ENCODE measurements at places on chromosomes 2 and 18.

DNA sequence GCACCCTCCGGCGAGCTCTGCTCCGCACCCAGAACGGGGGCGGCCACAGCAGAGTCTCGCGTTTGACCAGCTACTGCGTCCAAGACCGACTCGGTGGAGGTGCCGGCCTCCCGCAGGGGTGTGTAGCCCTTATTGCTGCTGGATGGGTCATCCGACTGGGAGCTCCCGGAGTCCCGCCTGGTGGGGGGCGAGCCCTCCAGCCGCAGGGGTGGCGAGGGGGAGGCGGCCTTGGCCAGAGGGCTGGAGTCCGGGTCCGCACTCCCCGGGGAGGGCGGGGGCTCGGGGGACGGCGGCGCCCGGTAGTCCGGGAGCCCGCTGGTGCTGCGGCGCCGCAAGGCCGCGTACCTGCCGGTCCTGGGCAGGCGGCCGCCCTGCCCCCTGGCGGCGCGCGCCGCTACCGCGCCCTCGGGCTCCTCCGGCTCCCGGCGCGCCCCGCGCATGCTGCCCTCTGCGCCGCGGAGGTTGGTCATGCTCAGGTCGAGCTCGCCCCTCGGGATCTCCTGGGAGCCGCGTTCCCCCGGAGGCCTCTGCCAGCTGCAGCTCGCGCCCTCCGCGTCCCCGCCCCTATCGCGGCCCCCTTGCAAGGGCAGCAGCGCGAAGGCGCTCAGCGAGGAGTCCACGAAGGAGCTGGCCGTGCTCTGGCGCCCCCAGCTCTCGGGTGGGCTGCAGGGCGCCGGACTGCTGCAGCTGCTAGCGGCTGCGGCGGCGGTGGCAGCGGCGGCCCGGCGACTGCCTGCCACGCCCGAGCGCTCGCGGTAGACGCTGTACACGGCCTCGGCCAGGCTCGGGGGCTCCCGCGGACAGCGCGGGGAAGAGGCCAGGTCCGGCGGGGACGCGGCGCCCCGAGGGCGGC lies 4.8 kb downstream of the TMEM200C start:
- no peak for DNase-seq

GRCh38 chr2:6993936-6994335 lies 76.7 kb downstream of the RNF144A start:
- DNase-seq, result no peak

DNA sequence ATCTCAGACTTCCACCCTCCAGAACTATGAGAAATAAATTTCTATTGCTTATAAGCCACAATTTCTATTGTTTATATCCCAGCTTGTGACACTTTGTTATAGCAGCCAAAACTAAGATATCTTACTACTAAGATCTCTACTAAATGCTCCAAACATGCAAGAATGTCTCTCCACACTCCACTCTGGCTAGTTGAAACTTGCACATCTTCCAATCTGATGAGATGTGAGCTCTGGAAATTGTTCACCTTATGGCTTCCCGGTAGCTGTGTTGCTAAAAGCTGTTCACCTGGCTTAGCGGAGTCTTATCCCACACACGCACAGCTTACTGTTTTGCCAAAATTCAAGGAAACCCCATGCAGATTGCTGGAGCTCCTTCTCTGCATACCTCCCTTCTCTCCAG lies 43.9 kb downstream of the PKDCC start:
- DNase-seq, result no peak

DNA sequence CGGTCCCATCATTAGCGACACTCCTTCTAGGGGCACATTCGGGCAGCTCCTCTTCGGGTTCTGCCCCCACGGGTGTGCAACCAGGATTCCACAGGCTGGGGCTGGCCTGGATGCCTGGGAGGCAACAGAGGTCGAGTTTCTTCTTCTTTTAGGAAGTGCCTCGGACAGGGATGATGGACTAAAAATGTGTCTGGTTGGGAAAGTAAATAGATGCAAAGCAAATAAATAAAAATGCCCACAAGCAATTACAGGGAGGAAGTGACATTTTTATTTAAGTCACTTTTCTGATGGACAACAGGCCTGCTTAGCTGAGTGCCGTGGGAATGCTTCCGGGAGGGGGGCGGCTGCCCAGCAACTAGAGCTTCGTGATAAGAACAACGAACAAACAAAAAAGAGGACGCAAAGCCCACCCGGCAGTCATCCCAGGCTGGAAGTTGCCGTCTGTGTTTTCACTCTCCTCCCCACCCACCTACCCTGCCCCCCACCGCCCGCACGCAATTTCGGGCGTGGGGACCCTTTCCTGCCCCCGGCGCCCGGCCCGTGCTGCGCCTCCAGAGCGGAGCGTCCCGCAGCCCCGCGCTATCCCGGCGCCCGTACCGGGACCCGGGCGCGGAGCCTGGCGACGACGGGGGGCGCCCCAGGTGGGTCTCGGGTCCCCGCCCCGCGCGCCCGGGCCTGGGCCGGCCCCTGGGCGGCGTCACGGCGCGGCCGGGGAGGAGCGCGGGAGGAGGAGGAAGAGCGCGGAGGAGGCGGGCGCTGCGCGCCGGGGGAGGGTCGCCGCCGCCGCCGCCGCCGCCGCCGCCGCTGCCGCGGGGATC lies 412 bp upstream of the NCK2 start:
- no peak for DNase-seq

DNA sequence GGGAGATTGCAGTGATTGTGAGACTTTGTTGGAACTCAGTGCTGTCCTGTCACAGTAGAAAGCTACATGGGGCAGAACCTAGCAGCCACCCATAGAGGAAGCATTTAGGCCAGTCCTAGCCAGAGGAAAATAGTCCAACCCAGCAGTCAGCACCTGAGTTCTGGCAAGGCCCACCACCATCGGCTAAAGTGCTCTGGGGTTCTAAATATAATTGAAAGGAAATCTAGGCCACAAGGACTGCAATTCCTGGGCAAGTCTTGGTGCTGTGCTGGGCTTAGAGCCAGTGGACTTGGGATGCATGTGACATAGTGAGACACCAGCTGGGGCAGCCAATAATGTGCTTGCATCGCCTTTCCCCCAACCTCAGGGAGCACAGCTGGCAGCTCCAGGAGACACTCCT lies 28.9 kb upstream of the ACTR2 start:
- DNase-seq, result no peak

DNA sequence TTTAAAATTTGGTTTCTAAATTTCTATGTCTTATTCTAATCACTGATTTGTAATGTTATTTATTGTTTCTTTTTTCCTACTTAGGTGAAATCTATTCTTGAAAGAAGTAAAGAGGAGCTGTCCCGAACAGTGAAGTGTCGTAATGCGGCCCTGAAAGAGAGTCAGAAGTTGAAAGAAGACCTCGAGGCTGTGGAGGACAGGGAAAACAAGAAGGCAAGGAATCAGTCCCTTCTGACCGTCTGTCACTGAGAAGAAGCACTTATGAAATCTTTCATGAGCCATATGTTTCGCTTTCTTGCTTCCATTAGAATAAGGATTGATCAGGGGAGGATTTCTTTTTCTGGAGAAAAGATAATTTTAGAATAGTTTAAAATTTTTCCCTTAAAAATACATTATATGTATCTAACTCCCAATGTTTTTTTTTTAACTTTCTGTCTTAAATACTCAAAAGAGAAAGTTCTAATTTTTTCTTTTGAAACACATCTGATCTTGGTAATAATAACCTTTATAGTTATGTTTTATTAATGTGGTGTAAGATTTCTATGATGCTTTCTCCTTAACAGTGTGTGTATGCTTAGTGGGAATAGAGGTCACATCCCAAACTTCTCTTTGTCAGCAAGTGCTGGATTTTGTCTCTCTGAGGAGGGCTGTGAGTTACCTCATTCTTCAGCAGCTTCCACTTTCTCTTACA lies 79.0 kb downstream of the CCDC150 start:
- no peak for DNase-seq

DNA sequence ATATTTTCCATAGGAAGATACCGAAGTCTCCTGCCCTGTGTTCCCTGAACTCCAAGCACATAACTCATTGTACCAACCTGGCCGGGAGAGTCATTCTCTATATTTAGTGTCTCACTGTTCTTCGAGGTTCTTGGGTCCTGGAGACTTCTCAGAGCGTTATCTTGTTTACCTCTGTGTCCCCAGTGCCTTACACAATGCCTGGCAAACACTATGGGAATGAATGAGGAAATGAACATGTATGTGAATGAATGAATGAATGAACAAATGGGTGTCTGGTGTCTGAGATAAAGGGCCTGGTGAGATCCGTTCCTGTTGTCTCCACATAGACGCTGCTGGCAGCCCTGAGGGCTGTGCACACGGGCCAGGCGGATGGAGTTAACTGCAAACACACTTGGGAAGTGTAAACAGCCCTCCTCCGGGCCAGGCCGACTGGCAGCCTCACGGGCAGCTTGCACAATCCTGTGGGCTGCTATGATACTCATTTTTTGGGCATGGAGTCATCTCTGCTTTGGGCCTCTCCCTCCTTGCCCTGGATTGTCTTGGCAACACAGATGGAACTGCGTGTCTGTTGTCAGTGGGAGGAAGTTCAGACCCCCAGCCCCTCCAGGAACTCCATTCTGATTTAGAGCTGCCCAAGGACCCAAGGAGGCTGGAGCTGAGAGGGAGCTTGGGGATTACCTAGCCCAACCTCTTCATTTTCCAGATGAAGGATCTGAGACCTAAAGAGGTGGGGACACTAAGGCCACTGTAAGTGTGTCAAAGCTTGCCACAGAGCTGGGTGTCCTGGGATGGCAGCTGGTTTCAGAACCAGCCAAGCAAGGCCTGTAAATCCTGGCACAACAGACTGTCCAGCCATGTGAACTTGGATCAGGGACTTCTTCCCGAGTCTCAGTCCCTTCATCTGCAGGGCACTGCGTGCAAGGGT lies 124.4 kb downstream of the INHBB start:
- DNase-seq, result peak; percentile 83

DNA sequence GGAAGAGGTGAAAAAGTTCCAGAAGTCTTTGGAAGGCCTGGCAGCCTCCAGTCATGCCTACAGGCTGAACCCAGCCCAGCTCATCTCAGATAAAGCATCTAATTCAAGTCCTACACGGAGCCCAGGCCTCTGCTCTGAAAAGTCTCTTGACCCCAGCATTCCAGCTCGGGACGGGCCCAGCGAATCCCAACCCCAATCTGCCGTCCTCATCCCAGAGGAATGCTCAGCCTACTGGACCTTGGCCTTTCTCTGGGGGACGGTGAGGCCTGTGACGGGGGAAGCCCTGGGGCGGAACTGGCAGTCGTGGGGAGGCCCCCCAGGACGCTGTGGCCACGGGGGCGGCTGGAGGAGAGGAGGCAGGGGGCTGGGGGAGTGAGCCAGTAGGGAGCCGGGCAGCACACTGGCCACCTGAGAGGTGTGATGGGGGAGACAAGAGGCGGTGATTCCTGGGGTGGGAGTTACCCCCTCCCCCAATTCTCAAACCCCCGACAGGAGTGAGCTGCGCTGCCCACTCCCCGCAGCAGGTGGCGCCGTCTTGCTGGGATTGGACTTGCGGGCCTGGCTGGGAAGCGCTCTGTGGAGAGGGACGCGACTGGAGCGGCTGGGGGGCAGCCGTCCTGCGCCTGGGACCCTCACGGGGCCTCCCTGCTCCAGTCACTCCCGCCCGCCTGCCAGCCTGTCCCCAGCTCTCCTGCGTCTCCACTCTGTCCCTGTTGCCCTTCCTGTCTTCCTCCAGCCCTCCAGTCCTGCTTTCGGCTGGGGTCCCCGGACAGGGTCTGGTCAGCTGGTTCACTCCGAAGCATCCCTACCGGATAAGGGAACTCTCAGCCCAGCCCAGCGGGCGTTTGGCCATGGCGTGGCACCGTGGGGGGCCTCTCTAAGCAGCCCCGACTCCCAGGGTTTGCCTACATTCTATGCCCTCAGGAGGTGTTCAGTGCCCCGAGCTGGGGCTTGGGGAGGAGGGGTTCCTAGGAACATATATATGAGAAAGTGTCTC lies 182.6 kb upstream of the HAAO start:
- no peak for DNase-seq

DNA sequence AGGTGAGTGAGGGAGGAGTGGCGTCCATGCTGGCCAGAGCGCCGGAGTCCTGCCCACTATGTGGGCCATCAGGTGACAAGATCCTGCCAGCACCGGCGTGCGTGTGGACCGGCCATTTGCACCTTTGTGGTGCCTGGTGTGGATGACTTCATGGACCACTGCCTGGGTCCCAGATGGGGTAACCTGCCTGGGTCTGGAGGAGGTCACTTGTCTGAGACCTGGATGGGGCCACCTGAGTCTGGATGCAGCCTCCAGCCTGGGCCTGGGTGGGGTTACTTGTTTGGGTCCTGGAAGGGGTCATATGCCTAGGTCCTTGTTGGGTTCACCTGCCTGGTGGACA lies 299.6 kb downstream of the NDUFA10 start:
- no peak for DNase-seq

GRCh38 chr2:190517468-190517867 lies 17.1 kb downstream of the NEMP2 start:
- DNase-seq, result no peak

- DNase-seq, result no peak
Measured at GRCh38 chr18:79829136-79829854, 31.6 kb downstream of the KCNG2 start.

DNA sequence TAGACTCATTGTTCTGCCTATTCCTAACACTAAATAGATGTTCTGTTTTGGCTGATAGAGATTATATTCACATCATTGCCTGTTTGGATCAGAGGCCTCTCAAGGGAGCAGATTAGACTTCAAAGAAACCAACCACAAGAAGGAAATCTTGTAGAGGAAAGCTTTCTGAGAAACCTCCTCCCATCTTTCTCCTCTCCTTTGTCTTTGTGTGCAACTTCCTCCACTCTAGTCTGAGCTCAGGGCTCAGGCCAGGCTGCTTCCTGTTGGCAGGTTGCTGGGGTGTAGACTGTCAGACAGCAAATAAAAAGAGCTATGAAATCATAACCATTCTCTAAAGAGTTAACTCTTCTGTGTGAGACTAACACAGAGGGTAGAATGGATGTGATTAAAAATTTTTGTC lies 113.0 kb downstream of the TGFA start:
- no peak for DNase-seq

DNA sequence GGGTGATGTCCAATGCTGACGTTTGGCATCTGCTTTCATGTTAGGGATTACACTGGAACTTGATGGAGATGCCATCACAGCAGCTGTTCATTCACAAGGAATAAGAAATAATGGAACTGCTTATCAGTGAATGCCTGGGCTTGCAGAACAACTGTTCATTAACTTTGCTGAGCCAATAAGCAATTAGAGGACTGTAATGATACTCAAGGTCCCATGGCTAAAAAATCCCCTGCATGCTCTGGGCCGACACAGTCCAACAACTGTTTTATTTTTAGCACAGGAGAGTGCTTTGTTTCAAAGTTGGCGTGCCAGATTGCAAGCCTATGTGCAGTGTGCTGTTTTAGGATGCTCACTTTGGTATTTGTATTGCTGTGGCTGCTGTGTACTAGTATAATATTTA lies 408.0 kb upstream of the RGPD4 start:
- no peak for DNase-seq

DNA sequence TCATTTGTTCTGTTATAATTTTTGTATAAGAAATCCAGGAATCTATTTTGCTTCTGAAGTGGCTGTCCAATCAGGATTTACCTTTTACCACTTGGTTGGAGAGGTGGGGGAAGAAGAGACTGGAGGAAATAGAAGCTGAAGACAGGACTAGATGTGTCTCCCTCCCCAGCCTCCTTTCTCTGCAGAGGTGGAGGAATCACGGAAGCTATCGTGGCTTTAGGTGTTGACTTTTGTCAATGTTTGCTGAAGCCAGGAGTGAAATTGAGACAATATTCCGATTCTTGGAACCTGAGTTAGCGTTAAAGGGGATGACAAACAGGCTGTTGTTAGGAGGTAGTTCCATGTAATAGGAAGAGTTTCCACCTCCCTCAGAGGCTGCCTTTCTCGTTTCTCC lies 43.5 kb downstream of the PDCL3 start:
- no peak for DNase-seq

GRCh38 chr2:55093381-55093780 lies 43.1 kb upstream of the RTN4 start:
- no peak for DNase-seq

GRCh38 chr2:70716131-70716743 lies 51.8 kb downstream of the ADD2 start:
- no peak for DNase-seq

All from AG04449 (cell line).